ENCODE measurements at places on chromosomes 4 and X.

DNA sequence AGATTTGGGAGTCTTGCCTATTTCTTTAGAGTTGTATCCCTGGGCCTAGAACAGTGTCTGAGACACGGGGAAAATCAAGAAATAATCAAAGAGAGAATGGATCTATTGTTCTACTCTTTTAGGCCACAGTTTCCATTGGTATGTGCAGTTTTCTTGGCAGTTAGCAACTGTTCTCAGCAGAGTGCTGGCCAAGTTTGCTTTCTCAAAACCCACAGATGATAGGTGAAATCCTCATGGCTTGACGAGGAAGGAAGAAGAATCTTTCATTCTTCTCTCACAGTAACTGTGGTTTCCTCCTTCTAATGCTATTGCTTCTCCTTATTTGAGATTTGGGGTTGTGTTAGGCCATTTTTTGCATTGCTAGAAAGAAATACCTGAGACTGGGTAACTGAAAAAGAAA lies 42.2 kb downstream of the AGA start:
- DNase-seq: no peak

DNA sequence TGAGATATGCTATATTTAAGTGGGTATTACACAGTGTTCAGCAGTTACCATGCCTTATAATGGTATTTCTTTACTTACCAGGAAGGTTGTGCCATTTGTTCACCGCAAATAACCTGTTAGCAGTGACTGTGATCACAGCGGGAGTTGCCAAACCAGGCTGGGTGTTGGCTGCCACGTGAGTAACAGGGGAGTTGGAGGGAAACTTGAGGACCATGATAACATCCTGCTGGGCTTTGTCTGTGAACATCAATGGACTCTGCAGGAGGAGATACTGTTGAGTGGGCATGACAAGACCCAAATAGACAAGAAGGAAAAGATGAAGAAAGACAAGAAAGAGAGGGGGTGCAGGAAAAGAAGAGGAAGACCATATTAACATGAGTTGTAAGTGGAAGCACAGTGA lies 242.9 kb downstream of the DCLK2 start:
- DNase-seq: no peak

DNA sequence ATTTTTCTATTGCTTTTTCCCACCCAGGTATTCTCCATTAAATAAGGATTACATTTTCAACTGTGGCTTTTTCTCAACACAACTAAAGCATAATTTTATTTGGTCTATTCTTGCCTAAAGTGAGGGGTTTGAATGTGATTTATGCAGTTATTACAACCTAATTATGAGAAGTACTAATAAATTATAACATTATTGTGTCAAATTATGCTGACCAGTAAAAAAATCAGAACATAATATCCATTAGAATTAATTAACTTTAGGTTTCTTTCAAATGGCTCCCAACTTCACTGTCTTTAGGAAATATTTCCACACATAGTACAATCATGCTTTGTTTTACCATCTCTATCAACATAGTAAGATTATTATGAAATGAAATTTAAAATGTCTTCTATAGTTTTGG lies 1293.9 kb downstream of the FSTL5 start:
- no peak for DNase-seq

- no peak for DNase-seq
Measured at GRCh38 chrX:848386-848785, 217.8 kb downstream of the SHOX start.

DNA sequence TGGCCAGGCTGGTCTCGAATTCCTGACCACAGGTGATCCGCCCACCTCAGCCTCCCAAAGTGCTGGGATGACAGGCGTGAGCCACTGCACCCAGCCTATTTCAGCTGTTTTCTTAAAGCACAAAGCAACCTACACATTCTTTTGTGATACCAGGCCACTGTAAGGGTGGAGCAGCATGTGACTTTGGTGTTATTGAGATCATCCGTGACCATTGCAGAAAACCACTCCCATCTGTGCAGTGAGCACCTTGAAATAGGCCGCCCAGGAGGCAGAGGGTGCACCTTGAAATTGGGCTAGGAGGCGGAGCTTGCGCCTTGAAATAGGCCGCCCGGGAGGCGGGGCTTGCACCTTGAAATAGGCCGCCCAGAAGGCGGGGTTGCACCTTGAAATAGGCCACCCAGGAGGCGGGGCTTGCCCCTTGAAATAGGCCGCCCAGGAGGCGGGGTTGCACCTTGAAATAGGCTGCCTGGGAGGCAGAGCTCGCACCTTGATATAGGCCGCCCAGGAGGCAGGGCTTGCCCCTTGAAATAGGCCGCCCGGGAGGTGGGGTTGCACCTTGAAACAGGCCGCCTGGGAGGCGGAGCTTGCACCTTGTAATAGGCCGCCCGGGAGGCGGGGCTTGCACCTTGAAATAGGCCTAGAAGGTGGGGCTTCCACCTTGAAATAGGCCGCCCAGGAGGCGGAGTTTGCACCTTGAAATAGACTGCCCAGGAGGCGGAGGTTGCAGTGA lies 9.0 kb upstream of the SLC25A6 start:
- DNase-seq: no peak

DNA sequence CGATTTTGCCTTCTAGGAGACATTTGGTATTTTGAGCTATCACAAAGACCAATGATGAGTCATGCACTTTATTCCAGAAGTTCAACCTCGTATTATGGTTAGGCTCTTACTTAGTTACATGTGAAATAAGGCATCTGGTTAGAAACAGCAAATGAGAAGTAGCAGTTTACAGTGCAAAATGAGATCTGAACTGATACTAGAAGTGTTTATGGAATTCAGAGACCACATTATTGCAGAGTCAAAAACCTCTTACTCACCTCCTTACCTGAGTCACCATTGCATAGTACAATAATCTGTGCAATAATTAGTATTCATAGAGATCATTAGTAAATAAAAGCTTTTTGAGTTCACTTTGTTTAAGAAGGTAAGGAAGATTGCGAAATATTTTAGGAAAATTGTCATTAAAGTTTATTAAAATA lies 38.7 kb downstream of the SEC24B start:
- DNase-seq: no peak

DNA sequence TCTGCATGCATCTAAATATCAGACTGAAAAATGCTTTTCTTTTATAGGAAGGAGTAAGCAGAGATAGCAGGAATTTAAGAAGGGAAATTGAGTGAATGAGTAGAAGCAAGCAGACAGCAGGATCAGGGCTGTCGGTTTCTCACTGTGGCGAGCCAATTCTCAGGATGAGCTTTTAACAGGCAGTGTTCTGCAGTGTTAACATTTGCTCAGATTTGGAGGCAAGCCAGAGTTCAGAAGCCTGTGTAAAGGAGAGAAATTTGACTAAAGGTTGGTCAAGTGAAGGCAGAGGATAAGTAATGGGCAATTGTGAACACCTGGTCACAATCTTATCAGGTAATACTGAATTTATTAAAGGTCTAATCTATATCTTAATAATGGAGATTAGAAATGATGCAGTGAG lies 133.3 kb upstream of the MAGEB16 start:
- no peak for DNase-seq

- DNase-seq: no peak
Measured at GRCh38 chr4:175252642-175253041, 334.5 kb downstream of the ADAM29 start.

All from NCI-H2081 treated with DMSO at 0.1 percent for 48 hours (cell line).